CD4-positive, alpha-beta memory T cell (primary cell): ENCODE measurements at places on chromosomes 2 and 18.

DNA sequence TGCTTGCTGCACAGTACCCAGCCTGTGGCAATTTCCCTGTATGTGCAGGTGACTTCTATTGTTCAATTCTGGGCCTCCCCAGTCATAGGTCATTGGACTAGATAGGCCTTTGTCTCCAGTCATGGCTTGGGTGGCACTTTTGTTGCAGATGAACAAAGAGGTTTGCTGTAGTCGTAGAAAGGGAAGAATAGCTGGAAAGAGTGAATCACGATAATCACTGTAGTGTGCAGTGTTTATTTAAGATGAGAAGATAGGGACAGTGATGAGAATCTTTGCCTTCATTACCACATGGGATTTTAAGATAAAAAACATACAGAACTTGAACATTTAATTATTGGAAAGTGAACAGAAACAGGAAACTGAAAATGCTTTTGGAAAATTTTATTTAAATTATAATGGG, 156.1 kb upstream of the CYRIA start:
- no peak for DNase-seq

DNA sequence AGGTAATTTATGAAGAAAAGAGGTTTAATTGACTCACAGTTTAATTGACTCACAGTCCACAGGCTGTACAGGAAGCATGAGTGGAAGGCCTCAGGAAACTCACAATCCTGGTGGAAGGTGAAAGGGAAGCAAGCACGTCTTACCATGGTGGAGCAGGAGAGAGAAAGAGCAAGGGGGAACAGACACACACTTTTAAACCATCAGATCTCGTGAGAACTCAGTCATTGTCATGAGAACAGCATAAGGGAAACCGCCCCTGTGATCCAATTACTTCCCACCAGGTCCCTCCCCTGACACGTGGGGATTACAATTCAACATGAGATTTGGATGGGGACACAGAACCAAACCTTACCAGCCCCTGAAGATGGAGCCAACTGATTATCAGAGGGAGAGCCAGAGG, 11.2 kb upstream of the PUM2 start:
- DNase-seq = no peak

- no peak for DNase-seq
These were observed 344.2 kb downstream of the LPIN1 start for GRCh38 chr2:12090590-12090989.

GRCh38 chr2:36743954-36744353, 47.4 kb downstream of the VIT start:
- DNase-seq = no peak

GRCh38 chr2:109320195-109320922, 191.4 kb downstream of the SH3RF3 start:
- no peak for DNase-seq

DNA sequence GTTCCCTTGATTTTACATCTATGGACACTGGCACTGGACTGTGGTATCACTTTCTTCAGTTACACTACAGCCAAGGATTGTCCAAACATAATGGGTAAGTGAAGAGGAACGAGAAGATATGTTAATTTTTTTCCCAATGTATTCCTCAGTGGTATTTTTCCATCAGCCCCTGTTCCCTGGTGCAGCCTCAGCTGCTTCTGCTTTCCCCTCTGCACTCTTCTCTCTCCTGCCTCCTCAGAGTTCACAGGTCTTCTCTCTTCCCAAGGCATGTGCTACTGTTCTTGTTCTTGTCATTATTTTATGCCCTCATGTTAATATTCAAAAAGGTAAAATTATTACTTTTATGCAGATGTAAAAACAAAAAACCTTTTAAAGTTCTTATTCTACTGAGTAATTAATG, 378.0 kb upstream of the NRXN1 start:
- DNase-seq = no peak

- no peak for DNase-seq
These were observed 663 bp downstream of the C2orf49 start for GRCh38 chr2:105338020-105338385.
